Retina (tissue), 1 donor: ENCODE measurements at places on chromosomes 12 and 14.

GRCh38 chr14:37668646-37669045 lies 73.2 kb downstream of the TTC6 start:
- DNase-seq: no peak

- no peak for DNase-seq
These were observed 28.1 kb upstream of the PAX9 start for GRCh38 chr14:36633580-36633979.

DNA sequence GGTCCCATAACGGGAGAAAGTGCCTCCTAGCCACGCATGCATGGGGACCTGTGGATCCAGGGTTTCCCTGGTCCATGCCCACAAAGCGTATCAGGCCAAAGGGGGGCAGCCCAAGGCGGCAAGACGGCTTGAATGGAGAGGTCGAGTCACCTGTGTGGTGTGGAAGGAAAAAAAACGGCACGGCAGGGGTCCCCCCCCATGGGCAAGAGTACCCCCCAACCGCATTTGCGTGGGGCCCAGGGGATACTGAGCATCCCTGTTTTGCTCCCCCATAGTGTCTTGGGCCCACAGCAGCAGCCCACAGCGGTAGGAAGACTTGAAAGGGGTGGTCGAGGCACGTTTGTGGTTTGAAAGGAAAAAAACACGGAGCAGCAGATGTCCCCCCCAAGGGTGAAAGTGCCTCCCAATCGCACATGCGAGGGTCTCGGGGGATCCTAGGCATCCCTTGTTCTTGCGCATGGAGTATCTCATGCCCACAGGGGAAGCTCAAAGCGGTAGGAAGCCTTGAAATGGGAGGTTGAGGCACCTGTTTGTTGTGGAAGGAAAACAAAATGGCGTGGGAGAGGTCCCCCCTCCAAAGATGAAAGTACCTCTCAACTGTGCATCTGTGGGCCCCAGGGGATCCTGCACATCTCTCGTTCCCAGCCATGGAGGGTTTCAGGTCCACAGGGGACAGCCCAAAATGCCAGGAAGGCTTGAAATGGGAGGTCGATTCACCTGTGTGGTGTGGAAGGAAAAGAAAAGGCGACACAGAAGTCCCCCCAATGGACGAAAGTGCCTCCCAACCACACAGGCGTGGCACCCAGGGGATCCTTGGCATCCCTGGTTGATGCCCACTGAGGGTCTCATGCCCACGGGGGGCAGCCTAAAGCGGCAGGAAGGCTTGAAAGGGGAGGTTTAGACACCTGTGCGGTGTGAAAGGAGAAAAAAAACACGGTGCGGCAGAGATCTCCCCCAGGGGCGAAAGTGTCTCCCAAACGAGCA lies 577.5 kb downstream of the ALG10 start:
- DNase-seq: no peak

- peak; percentile 80 for DNase-seq
These were observed 22.8 kb downstream of the RAB35 start for GRCh38 chr12:120093592-120094355.

DNA sequence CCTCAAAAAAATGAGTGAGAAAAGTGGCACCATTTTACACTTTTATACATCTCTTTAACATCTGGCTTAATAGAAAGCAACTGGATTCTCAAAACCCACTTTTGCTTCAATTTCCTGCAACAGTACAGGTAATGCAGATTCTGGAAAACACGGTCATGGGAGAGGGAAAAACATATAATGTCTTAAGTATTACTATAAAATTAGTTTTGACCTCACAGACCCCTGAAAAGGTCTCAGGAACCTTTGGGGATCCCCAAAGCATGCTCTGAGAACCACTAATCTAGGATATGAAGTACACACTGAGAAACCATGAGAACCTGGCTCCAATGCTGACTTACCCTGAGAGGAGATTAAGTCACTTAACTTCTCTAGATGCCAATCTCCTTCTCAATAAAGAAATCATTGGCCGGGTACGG lies 64.7 kb downstream of the PPP2R5E start:
- no peak for DNase-seq

DNA sequence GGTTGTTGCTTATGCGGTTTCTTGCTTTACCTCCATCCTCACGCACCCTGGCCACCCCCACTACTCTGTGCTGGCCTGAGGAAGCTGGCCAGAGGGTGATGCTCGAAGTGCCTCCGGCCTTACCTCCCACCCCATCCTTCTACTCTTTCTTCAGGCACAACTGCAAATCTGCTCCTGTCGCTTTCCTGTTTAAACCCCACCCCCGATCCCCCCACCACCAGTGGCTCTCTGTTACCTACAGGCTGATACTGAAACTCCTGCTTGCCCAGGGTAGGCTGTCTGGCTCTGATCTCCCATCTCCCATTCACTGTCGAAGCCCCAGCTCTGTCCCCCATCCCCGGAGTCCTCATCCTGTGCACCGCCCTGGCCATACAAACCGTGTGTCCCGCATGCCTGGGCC lies 111.5 kb downstream of the PRMT8 start:
- DNase-seq: no peak

- peak; percentile 70 for DNase-seq
These were observed 53.3 kb downstream of the PITPNM2 start for GRCh38 chr12:123097561-123098084.

DNA sequence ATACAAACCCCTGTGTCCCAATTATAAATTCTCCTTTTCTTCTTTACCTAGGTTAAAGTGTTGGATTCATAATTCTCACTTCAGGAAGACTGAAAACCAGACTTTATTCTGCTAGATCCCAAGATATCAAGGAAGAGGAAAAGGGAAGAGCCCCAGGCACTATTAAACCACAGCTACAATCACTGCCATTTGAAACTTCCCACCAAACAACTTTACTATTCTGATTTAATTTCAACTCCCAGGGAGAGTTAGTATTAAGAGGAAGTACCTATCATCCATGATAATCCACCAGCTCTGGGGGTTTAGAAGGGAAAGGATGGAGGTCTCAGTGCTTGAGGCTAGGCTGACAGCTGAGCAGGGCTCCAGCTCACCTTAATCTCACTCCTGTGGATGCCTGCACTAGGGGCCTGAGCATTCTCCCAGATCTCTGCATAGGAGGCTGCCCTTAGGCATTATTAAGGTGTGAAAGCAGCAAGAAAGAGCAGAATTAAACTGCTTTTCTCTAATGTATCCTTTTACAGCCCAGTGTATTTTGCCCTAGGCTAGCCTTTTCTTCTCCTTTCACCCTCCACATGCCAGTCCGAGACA lies 52.9 kb downstream of the MYF5 start:
- no peak for DNase-seq

- DNase-seq: no peak
These were observed 5.4 kb downstream of the UBR7 start for GRCh38 chr14:93212432-93212831.
